Left cardiac atrium (tissue), 4 donors: ENCODE measurements at places on chromosomes 4 and X. TPM values are rescaled to one million over a fixed set of nuclear protein-coding genes. Genes with fewer than 3 reads are reported as not detected.
A peak's percentile ranks its signal among the peaks of the same experiment; 100 is the strongest.

DNA sequence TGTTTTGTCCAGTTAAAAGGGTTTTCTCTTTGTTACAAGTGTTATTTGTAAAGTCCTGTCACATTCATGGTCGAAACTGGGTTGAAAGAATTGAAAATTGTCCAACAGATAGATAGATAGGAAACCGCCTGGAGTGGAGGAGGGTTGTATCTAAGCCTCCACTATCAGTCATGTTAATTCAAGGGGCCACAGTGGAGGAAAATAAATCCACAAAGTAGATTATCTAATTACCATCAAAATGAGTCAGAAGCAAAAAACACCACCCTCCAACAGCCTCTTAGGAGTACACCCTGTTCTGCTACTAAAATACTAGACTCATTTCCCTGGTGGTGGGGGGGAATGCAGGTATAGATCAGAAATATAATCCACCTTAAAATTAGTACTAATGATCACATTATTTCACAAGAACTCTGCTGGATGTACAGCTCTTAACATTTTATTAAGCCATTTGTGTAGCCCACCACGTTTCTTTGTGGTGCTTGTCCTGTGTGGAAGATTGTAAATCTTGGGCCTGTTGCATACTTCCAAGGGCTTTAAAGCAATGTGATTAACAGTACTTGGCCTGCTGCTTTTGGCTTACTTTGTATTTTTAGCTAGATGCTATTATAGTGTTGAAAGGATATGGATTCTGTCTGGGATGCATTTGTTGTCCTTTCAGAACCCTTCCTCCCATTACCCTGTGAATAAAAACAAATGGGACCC lies 26.8 kb downstream of the RBBP7 start:
- no peak for DNase-seq

DNA sequence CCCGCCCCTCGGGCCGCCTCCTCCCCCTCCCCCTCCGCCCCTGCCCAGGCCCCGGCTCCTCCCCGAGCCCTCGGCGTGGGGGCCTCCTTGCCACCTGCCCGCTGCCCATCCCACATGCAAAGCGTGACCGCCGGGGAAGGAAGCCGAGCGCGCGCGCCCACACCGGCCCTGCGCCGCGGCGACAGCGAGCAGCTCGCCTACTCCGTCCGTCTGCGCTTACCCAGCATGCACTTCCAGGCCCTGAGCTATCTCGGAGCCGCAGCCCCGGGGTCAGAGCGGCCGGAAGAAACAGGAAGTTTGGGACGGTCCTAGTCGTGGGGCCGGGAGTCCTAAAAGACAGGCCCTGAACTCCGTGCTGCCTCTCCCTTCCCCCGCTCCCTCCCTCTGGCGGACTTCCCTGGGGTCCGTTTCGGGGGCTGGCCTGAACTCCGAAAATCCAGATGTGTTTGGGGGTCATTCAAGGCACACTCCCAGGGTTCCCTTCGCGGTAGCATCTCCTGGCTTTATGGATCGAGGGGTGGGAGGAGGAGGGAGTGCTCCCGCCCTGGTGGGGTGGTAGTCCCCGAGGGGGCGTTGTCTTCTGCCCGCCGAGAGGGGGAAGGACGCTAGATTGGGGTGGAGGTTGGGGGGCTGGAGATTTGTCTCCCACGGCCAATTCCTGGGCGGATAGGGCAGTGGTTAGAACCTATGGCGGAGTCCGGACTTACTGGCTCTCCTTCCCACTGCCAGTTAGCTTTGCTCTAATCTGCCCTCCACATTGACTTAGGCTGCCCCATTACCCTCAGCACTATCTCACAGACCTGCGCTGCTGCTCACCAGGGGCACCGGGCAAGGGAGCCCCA lies 25.0 kb upstream of the BCORL1 start:
- DNase-seq, result peak; percentile 72

The COL25A1 gene
- total RNA-seq, result 0.74 TPM

GRCh38 chr4:20050768-20051167 lies 200.9 kb upstream of the SLIT2 start:
- DNase-seq, result no peak

The SPP1 gene
- 88.4 TPM for total RNA-seq

- peak; percentile 67 for DNase-seq
These were observed 192.5 kb upstream of the STK26 start for GRCh38 chrX:131830400-131831184.

- DNase-seq, result no peak
These were observed 35.4 kb downstream of the MID2 start for GRCh38 chrX:107861056-107861455.
